AG20443 (cell line): ENCODE measurements at places on chromosomes 1 and 21.

DNA sequence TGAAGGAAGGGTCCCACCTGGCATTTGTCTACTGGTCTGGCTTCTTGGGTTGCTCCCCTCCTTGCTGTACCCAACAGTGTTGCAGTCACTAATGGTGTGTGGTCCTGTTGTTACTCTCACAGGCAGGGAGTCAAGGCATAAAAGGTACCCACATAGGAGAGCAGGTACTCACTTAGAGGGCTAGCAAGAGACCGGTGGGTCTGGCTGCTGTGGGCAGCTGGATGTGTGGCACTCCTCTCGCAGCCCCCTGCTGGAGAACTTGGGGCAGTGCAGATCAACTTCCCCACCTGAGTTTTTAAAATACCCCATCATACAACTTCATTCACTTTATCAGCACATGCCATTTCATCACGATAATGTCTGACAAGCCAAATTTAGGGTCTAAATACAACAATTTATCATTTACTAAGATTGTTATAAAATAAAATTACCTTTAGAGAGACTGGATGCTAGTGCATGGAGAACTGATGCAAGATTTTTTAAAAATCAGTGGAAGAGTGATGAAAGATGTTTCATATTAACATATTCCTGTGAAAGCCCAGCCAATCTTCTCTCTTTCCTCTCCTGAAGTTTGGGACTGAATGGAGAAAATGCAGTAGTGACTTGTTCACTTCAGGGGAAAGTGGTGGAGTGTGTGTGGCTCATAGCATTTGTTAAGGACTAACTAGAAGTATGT lies 42.8 kb downstream of the ACP6 start:
- peak; percentile 87 for DNase-seq

DNA sequence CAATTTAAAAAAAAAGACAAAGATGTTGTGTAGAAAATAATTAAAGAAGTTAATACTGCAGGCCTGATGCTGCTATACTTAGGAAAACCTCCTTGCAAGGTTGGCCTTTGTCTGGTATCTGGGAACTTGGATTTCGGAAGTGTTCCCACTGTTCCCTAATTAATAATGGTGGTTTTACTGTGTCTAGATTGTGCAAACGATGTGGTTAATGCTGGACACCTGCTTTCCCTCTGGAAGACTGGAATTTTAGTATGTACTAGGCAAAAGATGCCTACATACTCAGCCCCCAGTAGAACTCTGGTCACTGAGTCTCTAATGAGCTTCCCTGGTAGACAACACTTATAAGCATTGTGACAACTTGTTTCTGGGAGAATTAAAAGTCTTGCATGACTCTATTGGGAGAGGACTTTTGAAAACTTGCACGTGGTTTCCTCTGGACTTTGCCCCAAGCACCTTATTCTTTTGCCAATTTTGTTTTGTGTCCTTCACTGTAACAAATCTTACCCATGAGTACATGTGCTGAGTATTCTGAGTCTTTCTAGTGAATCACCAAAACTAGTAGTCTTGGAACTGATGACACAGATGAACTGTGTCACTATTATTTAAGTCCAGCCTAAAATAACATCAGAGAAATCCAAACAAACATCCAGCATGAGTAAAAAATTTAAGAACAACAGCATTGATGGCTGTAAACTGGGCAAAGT lies 40.4 kb downstream of the LIN9 start:
- peak; percentile 53 for DNase-seq

- no peak for DNase-seq
These were observed 101.8 kb upstream of the OLFM3 start for GRCh38 chr1:102098536-102098935.

DNA sequence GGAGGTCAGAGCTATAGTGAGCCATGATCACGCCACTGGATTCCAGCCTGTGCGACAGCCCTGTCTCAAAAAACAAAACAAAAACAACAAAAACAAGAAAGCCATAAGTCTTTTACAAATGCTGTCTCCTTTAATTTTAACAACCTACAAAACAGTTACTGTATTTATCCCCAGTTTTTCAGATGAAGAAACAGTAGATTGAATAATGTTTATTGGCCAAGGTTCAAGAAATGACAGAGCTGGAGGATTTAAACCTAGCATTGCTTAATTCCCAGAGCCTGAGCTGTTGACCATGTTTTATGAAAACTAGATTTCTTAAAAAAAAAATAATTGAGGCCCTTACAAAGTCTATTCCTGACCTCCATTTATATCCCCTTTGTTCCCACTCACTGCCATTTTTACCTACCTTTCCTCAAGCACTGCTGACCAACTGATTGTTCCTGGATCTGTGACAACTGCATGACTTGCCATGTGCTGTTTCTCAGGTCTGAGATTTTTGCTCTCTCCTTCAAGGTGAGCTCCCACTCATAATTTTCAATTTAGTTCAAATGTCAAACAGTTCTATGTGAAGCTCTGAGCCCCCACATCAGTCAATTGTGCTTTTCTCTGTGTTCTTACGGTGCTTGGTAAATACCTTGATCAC lies 140.8 kb downstream of the CHRM3 start:
- DNase-seq = no peak

DNA sequence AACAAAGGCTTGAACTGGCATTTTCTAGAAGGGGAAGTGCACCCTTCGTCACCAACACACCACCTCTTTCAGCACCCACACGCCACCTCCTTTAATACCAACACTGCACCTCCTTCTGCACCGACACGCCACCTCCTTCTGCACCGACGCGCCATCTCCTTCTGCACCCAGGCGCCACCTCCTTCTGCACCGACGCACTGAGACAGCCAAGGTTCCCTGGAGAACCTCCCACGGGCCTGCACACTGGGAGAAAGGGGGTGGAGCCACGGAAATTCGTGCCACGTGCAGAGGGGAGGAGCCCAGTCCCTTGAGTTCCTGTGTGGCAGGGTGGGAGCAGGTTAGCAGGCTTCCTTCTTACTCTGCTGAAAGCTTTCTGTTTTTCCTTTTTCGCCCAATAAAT lies 327.9 kb upstream of the C1orf174 start:
- no peak for DNase-seq

DNA sequence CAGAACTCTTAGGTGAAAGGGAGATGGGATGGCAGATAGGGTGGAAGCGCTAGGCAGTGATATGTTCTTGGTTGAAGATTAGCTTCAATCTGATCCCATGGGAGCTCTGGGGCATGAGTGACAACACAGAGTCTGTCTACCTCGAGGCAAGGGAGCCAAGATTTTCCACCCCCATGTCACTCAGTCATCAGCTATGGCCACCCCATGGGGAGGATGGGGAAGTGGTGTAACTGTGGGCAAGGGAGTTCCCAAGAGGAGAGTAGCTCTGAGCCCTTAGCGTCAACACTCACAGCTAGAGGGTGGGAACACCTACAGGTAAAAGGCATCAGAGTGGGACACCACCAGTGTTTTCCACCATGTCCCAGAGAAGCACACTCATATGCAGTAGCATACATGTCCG lies 30.3 kb upstream of the C1QA start:
- no peak for DNase-seq

DNA sequence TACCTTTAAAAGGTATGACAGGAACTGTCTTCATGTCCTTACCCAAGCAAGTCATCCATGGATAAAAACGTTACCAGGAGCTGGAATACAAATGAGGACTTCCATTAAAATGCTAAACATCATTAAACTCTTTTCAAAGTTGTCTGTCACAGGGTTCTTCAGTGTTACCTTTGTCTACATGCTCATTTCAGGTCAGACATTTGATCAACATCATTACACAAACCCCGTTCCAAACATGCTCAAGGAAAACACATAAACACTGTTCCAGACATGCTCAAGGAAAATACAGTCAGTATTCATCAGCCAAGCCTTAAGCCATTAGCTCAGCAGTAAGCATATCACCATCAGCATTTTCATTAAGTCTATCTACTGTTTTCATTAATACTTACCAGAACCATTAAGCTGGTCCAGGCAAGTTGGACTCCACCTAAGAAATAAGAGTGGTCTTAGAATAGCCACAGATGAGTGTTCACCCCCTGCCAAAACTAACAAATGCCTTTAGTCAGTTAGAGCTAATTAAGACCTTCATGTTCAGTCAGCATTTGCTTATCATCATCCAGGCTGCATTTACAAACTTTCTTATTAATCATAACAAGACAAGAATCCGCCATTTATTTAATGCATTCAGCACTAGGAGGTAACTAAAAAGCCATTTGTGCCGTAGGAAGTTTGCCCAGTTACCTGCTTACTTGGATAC lies 2.2 kb downstream of the GAS5 start:
- no peak for DNase-seq

GRCh38 chr1:27872802-27873551 lies 633 bp downstream of the THEMIS2 start:
- DNase-seq = peak; percentile 28

DNA sequence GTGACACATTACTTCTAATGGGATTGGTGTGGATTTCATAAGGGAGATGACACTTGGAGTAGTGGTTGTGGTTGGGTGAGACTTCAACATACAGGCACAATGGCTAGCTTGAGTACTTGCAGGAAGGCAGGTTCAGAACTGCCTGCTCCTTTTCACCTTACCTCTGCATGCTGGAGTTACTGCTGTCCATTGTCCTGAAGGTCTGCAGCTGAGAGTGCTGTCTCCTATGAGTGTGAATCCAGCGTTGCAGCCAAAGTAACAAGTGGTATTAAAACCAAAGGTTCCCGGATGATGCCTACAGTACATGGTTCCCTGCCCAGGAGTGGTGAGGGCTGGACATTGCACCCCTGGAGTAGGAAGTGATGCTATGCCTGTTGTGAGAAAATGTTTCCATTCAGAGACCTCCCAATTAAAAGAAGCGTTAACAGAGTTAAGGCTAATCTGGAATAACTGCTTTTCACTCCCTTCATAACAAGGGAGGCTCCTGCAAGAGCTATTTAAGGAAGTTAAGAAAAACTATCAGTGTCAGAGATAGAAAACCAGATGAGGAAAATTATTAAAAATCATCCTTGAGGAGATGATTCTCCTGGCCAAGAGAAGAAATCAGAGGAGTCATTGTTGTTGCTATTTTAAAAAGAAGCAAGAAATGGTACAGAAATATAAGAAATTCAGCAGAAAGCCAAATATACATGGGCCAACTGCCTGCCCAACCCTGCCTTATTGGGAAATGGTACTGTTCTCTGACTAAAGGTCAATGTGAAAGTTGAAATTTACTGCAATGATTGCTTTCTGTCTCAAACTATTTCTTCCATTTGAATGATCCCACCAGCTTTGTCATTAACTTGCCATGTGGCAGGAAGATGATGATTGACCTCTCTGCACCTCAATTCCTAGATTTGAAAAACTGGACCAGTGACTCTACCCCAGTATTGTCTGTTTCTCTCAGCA lies 9.8 kb upstream of the F5 start:
- peak; percentile 14 for DNase-seq

- no peak for DNase-seq
These were observed 4.8 kb upstream of the KCNJ6 start for GRCh38 chr21:37921091-37921490.

DNA sequence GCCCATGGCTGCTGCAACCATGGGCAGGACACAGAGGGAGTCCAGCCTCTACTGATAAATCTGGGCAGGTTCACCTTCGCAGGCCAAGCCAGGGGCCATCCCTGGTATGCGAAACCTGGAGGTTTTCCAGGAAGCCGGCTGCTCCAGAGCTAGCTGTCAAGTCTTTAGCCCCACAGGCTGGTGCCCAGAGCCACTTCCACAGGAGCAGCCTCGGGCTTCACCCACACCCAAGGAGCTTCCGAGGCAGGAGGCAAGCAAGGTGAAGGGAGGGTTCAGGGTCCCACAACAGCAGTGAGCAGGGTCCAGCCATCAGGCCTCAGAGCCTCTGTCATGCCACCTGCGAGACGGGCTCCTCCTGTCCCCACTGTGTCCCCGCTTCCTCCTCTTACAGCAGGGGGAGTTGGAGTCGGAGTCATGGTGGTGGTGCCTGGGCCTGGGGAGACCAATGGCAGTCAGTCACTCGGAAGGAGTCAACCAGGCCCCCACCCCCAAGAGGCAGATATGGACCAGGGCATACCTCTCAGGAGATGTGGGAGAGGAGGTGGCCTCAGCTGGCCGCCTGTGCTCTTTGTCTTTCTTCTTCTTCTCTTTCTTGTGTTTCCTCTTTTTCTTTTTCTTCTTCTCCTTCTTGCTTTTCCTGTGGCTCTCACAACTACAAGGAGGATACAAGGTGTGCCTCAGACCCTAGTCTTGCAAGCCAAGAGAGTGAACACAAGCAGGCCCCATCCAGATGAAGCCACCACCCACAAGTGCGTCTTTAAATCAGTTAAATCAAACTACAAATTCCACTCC lies 2.1 kb downstream of the C1orf35 start:
- DNase-seq = no peak

DNA sequence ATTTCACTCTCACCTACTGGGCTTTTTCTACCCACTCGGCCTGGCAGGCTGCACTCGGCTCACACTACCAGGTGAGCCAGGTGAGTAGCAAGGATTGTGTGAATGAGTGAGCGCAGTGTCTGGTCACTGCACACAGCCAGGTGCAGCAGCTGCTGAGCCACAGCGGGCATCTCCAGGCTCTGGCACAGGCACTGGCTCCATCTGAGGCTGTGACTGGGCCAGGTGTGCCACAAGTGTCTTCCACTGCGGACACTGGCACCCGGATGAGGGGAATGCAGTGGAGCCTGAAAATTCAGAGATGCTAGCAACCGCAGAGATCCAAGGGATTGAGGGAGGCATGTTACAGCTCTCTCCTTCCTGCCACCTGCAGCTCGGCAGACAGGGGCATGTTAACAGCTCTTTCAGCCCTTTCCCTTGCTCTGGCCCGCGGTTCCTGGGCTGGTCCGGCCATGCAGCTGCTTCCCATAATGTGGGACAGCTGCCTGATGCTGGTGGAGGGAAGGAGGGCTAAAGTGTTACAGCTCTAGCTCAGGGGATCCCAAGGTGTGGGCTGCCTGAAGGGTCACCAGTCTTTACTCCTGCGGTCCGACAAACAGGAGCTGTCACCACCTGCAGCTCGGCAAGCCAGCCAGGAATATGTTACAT lies 1038.3 kb downstream of the AMY1C start:
- no peak for DNase-seq

DNA sequence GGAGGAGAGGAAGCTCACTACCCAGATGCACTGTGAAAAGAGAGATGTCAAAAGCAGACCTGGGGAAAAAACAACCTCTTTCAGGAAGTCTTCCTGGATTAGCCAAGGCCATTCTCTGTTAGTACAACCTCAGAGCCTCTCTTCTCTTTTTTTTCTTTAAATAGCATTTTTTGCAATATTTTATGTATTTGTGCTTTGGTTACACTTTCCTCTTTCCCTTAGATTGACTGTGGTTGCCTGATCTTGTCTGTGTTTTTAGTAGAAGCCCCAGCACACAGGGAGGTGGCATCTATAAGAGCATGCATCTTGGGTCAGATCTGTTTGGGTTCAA lies 18.8 kb downstream of the SLC26A9 start:
- no peak for DNase-seq

DNA sequence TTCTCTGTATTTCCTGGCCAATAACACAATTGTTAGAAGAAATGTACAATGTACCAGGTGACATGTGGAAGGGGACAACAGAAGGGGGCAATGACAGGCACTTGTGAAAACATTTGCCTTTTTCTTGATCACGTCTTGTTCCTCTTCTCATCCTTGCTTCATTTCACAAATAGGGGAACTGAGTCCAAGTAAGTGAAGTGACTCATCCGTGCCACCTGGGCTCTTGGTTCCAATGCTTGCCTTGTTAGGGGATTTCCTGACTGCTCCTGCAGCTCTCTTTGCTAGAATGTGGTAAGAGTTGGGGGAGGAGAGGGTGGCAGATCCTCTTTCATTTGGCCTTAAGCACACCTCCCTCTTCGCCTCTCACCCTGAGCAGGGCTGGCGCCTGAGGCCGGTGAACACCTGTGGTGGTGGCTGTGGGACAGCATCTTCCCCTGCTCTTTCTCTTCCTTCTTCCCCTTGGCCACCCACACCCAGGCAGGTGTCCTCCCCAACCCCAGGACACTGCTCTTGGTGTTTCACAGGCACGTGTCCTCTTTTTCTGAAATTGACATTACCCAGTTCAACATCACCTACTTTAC lies 2.2 kb upstream of the RHEX start:
- DNase-seq = no peak
